ENCODE measurements at places on chromosomes 5 and 9. TPM values are rescaled to one million over a fixed set of nuclear protein-coding genes. Genes with fewer than 3 reads are reported as not detected.

DNA sequence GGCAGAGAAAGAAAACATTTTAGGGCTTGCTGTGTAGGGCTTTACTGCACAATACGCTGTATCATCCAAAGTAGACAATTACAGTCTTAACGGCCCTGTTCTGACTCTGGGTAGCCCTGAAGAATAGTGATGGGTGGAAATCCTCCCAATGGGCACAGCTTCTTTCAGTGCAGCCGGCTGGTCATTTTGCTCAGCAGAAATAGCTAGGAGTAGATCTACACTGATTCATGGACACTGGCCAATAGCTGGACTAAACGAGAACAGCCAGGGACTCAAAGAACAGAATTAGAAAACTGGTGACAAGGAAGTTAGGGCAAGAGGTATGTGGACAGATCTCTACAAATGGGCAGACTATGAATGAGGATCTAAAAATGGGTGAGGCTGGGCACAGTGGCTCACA, 69.3 kb downstream of the IARS1 start:
- DNase-seq, result no peak
- H3K27me3 ChIP-seq, result no peaks in the 10 kb centered on the region

- peaks cover 17% of the 10 kb centered on the region for H3K27me3 ChIP-seq
- peak within 1 kb of the TSS; percentile 48 for H3K4me3 ChIP-seq
- peaks cover 1% of the 10 kb centered on the region for H3K4me1 ChIP-seq
Observed at GRCh38 chr9:136711751-136712689, at the start of gene DIPK1B. Gene DIPK1B, plus strand, starts transcription at chr9:136712572. Its CDS starts 94 bp downstream, at chr9:136712666.

DNA sequence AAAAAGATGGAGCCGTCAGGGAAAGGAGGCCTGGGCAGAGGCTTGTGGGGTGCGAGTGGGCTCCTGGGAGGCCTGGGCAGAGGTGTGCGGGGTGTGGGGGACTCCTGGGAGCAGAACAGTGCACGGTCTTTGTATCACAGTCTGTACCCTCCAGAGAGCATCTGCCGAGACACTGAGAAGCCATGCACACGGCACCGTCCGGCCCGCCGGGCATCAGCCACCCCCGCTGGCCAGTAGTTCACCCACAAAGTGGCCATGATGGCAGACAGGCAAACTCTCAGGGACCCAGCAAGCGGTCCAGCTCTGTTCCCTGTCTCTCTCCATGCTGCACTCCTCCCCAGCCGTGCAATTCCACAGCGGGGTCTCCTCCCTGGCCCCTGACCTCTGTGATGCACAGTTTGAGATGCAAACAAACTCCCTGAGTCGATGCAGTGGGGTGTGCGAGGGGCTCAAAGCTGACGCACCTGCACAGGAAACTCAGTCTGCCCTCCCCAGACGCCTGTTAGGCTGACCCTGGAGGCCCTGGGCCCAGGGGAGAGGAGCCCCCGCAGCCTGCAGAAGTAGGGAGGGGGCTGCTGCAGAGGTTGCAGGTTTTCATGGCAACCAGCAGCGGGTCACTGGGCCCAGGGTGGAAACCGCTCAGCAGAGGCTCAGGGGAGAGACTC, 9.1 kb upstream of the GPSM1 start:
- peaks cover 3% of the 10 kb centered on the region for H3K4me1 ChIP-seq
- no peaks in the 10 kb centered on the region for H3K36me3 ChIP-seq
- no peaks in the 10 kb centered on the region for H3K27me3 ChIP-seq
- DNase-seq, result no peak

GRCh38 chr5:72541501-72542225, 34.5 kb upstream of the ZNF366 start:
- H3K27me3 ChIP-seq, result no peaks in the 10 kb centered on the region
- DNase-seq, result no peak
- no peak overlapping the region for H3K27ac ChIP-seq

GRCh38 chr9:126144603-126145456, 181.8 kb upstream of the MVB12B start:
- H3K4me1 ChIP-seq, result no peaks in the 10 kb centered on the region
- no peak overlapping the region for H3K4me3 ChIP-seq
- no peak for DNase-seq
- peaks cover 19% of the 10 kb centered on the region for H3K27me3 ChIP-seq

- no peak overlapping the region for H3K4me3 ChIP-seq
- H3K27ac ChIP-seq, result no peak overlapping the region
- H3K27me3 ChIP-seq, result no peaks in the 10 kb centered on the region
- peaks cover 14% of the 10 kb centered on the region for H3K4me1 ChIP-seq
- no peak for DNase-seq
Observed at GRCh38 chr9:92614123-92614510, 55.8 kb downstream of the IPPK start.

- no peak for DNase-seq
- no peak overlapping the region for H3K27ac ChIP-seq
- peaks cover 5% of the 10 kb centered on the region for H3K4me1 ChIP-seq
- peaks cover 33% of the 10 kb centered on the region for H3K27me3 ChIP-seq
- H3K4me3 ChIP-seq, result no peak overlapping the region
Observed at GRCh38 chr5:6587171-6587570, 45.7 kb downstream of the NSUN2 start.

- DNase-seq, result peak; percentile 61
- peaks cover 8% of the 10 kb centered on the region for H3K4me1 ChIP-seq
- no peak overlapping the region for H3K4me3 ChIP-seq
Observed at GRCh38 chr5:113224605-113225065, 210.2 kb downstream of the TSSK1B start.

GRCh38 chr5:139312075-139312474, 18.5 kb downstream of the MATR3 start:
- peaks cover 16% of the 10 kb centered on the region for H3K36me3 ChIP-seq
- H3K27me3 ChIP-seq, result no peaks in the 10 kb centered on the region
- H3K4me1 ChIP-seq, result peaks cover 6% of the 10 kb centered on the region
- no peak overlapping the region for H3K4me3 ChIP-seq
- H3K27ac ChIP-seq, result no peak overlapping the region
- DNase-seq, result no peak

GRCh38 chr9:136694872-136695247, 7.6 kb upstream of the AGPAT2 start:
- peaks cover 13% of the 10 kb centered on the region for H3K27me3 ChIP-seq
- H3K4me3 ChIP-seq, result no peak overlapping the region
- no peaks in the 10 kb centered on the region for H3K36me3 ChIP-seq
- no peak for DNase-seq

DNA sequence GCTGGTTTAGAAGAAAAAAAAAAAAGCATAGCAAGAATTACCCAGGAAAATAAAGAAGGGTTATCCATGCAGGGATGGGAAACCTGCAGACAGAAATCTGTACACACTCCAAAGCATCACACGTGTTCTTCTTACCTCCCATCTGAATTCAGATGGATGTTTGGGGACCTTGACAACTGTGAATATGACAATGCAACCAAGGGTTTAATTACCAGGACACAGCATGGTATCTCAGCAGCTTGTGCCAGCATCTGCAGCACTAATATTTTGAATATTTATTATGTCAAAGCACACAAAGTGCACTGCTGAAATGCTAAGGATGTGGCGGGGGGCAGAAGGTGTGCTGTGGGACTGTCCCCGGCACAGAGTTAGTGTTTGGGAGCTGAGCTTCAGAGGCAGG, 47.9 kb downstream of the SLIT3 start:
- H3K36me3 ChIP-seq, result no peaks in the 10 kb centered on the region
- H3K4me3 ChIP-seq, result no peak overlapping the region
- H3K27me3 ChIP-seq, result no peaks in the 10 kb centered on the region
- no peak overlapping the region for H3K27ac ChIP-seq

DNA sequence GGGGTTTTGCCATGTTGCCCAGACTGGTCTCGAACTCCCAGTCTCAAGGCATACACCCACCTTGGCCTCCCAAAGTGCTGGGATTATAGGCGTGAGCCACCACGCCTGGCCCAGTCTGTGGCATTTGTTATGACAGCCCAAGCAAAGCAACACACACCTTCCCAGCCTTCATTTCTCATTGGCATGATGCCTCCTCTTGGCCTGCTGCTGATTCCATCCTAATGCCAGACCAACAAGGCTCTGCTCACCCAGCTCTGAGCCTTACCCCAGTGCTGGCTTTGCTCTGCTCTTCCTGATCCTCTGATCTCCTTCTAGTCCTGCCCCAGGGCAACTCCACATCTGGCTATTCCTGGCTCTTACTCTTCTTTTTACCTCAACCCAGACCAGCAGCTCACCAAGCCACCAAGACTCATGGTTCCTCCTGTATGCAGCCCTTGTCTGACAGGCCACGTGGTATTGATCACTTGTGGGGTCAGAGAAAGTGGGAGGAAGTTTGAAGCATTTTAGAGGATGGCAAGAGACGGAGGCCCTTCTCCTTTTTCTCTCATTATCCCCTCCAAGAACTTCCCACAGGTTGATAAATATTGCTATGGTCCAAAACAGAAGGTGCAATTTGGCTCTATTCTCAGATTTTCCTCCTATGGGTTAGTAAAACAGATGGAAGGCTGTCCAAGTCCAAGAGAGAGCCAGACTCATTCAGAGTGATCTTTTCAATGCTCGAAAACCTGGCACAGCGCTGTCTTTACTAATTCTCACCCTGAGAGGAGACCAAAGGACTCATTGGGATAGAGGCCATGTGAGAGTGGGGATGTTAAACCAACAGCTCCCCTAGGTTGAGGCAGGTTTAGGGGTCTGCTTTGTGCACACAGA, 958 bp downstream of the CD180 start:
- no peaks in the 10 kb centered on the region for H3K36me3 ChIP-seq
- H3K4me1 ChIP-seq, result no peaks in the 10 kb centered on the region
- DNase-seq, result no peak
- no peak overlapping the region for H3K27ac ChIP-seq
- H3K27me3 ChIP-seq, result 0 out of 2 replicates have a peak, but pooled peaks cover 2% of the 10 kb centered on the region

DNA sequence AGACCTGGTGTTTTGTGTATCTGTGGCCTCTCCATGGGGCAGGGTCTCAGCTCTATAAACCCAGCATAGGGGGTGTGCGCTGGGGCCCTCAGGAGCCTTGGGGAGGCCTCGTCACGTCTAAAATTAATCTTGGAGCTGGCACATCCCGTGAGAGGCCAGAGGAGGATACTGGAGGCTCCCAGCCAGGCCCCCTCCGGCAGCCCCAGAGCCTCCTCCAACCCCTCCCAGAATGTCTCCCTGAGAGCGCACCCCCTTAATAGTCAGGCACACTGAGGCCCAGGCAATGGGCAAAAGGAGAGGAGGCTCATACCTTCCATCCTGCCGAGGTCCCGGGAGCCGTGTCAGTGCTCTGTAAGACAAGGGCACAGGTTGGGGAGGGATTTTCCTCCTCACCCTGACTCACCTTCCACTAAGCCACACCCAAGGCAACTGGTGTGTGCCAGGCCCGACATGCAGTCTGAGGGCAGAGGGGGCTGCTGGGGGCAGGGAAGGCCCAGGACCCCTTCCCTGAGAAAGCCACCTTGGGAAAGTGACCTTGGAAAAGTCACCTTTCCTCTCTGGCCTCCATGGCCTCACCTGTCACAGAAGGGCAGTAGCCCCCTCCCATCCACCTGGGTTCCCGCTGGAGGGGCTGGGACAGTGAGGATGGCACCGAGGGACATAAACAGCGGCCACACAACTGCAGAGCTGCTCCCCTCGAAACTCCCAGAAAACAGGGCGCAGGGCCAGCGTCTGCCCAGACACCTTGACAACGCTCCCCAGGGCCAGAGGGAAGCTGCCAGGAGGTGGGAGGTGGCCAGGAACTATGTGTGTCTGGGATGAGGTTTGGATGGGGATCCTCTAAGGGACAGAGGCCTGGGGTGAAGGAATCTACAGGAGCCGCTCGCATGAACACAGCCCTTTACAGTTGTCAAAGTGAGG, 2.9 kb downstream of the AK1 start:
- H3K27me3 ChIP-seq, result no peaks in the 10 kb centered on the region
- DNase-seq, result no peak
- H3K27ac ChIP-seq, result no peak overlapping the region

DNA sequence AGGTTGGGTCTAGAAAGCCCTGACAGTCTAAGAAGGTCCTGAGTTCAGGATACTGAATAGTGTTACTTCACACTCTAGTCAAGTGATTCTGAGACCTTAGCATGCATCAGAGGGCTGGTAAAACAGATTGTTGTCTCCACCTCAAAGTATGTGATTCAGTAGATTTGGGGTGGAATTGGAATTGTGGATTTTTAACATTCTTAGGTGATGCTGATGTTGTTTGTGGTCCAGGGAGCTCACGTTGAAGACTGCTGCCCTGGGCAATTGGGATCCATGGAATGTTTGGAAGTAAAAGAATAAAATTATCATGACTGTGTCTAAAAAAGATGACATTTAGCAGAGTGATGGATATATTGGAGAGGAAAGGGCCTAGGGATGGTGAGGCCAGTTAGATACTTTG, 75.6 kb downstream of the VCAN start:
- H3K27ac ChIP-seq, result no peak overlapping the region
- DNase-seq, result no peak
- peaks cover 8% of the 10 kb centered on the region for H3K4me1 ChIP-seq
- H3K36me3 ChIP-seq, result peaks cover 8% of the 10 kb centered on the region
- H3K27me3 ChIP-seq, result no peaks in the 10 kb centered on the region

- no peaks in the 10 kb centered on the region for H3K36me3 ChIP-seq
- peaks cover 2% of the 10 kb centered on the region for H3K4me1 ChIP-seq
- H3K4me3 ChIP-seq, result no peak overlapping the region
- DNase-seq, result peak; percentile 80
- no peaks in the 10 kb centered on the region for H3K27me3 ChIP-seq
Observed at GRCh38 chr5:115985802-115986757, 23.8 kb downstream of the LVRN start.

DNA sequence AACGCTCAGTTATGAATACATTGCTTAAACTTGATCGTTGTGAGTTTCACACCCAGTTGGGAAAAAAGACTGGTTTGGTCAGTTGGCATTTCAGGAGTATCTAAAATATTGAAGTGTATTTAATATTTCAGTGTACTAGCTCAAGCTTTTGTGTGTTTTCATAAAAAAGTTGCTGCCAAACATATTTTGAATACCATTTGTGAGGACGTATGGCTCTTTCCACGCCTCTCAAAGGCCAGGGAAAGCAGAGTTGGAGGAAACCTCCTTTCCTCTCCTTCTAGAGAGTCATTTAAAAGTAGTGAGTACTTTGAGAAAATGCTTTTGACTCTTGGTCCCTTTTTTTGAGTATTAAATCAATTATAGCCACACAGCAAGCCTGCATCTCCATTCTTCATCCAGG, 43.2 kb upstream of the ANKRD33B start:
- peak; percentile 65 for DNase-seq
- no peaks in the 10 kb centered on the region for H3K27me3 ChIP-seq

GRCh38 chr9:35683323-35683722, 6.4 kb downstream of the TPM2 start:
- H3K4me1 ChIP-seq, result peaks cover 61% of the 10 kb centered on the region
- 0 out of 2 replicates have a peak overlapping the region, but pooled peaks have one; percentile 33 for H3K27ac ChIP-seq
- H3K36me3 ChIP-seq, result peaks cover 65% of the 10 kb centered on the region
- no peak overlapping the region for H3K4me3 ChIP-seq
- H3K27me3 ChIP-seq, result no peaks in the 10 kb centered on the region

DNA sequence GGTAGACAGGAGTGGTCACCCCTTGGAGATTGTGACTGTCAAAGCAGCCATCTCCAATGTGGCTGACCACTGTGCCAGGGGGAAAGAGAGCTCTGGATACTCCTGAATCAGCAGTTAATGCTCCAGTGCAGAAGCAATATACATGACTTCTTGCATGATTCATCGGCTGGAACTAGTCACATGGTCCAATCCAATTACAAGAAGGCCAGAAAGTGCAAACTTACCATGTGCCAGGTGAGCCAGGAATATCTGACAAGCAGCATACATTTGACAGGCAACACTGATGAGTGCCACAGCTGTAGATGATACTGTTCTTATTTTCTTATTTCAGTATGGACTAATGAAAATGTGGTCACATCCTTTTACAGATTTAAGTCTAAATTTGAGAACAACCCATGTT, 440.0 kb upstream of the MPDZ start:
- H3K4me1 ChIP-seq, result peaks cover 13% of the 10 kb centered on the region
- no peaks in the 10 kb centered on the region for H3K27me3 ChIP-seq
- peak overlapping the region; percentile 3 for H3K27ac ChIP-seq
- H3K36me3 ChIP-seq, result no peaks in the 10 kb centered on the region
- no peak overlapping the region for H3K4me3 ChIP-seq

C5orf52 gene
- polyA plus RNA-seq, result not detected

IL31RA gene
- polyA plus RNA-seq, result 0.39 TPM

ITK gene
- not detected for polyA plus RNA-seq

HINT2 gene
- polyA plus RNA-seq, result 20.6 TPM

PANK3 gene
- 6.9 TPM for polyA plus RNA-seq

FLT4 gene
- polyA plus RNA-seq, result 0.07 TPM

FCN2 gene
- polyA plus RNA-seq, result not detected

ALDH1A1 gene
- polyA plus RNA-seq, result not detected

KCTD16 gene
- 0.43 TPM for polyA plus RNA-seq

All from IMR-90 (cell line).